Upper lobe of right lung (tissue), 1 donor: ENCODE measurements at places on chromosomes 3 and 15. TPM values are rescaled to one million over a fixed set of nuclear protein-coding genes. Genes with fewer than 3 reads are reported as not detected.

DNA sequence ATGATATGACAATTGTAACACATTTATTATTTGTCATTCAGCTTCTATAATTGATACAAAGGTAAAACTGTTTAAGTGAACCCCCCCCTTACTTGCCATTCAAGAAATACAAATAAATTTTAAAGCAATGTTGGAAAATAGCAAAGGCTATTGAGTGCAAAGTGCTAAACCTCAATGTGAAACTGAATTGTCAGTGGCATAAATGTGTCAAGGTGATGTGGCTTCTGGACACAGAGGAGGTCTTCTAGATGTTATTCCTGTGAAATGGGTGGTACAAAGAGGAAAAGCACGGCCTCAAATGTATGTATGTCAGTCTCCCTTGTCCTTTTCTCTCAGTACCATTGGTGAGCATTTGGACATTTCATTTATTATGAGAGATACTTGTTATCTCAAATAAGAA lies 149.4 kb downstream of the MCTP2 start:
- H3K36me3 ChIP-seq, result peaks cover 20% of the 10 kb centered on the region
- H3K27me3 ChIP-seq, result no peaks in the 10 kb centered on the region
- DNase-seq, result no peak
- H3K4me1 ChIP-seq, result no peaks in the 10 kb centered on the region
- no peak overlapping the region for H3K27ac ChIP-seq
- no peak overlapping the region for H3K4me3 ChIP-seq

- H3K27me3 ChIP-seq, result no peaks in the 10 kb centered on the region
- H3K4me3 ChIP-seq, result no peak overlapping the region
- no peaks in the 10 kb centered on the region for H3K4me1 ChIP-seq
Measured at GRCh38 chr3:110984456-110985250, 87.0 kb upstream of the NECTIN3 start.

DNA sequence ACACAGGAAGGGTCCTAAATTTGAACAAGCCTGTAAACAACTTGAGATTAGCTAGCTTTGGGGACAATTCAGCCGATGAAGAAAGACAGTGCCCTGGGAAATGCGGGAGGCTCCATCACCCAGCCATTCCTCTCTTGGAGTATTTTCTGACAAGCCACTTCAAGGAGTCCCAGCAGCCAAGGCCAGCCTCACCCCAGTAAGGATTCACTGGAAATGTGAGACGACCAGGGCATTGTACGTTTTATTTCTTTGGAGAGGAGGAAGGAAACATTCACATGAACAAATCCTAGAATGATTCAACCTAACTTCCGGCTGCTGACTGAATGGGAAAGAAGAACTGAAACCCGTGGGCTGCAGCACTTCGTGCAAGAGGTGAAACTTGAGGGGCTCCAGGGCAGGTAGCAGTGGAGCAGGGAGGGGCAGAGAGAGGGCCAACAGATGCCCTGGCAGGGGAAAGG lies 116.4 kb upstream of the ARHGEF3 start:
- H3K4me3 ChIP-seq, result no peak overlapping the region
- no peak for DNase-seq
- no peaks in the 10 kb centered on the region for H3K27me3 ChIP-seq
- no peaks in the 10 kb centered on the region for H3K36me3 ChIP-seq
- H3K4me1 ChIP-seq, result peaks cover 29% of the 10 kb centered on the region

DNA sequence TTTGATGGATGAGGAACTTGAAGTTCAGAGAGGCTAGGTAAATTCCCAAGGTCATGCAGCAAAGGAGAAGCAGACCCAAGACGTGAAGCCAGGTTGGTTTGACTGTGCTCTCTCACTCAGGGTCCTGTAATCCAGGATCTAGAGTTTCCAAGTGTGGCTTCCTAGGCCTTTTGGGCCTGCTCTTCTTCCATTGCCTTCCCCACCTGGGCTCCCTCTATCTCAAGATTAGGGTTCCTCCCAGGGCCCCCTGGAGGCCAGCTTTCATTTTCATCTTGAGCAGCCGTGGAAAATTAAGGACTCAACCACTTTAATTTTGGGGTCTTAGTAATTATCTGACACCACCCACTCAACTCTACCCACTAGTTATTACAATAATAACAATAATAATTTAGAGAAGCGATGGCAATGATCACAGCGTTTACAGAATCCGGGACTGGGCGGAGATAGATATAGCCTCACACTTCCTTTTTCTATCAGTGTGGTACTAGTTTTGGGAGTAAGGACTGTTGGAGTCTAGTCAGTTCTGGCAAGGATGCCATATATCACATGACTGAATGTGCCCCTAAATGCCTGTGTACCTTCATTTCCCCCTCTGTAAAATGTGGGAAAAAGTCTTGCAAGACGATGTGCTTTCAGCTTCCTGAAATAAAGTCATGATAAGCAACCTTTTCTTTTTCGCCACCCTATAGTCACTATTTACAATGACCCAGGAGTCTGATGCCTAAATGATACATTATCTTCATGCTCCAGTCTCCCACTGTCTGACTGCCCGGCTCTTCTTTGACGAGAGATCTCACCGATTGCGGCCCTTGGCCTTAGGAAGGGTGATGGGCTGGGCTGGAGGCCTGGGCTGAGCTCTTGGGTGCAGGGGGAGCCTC lies 30.2 kb upstream of the MAGEF1 start:
- no peak overlapping the region for H3K27ac ChIP-seq
- H3K4me3 ChIP-seq, result no peak overlapping the region
- no peak for DNase-seq
- no peaks in the 10 kb centered on the region for H3K4me1 ChIP-seq
- H3K36me3 ChIP-seq, result no peaks in the 10 kb centered on the region

Gene PPM1L
- 13.5 TPM for total RNA-seq

GRCh38 chr3:168997488-168997887 lies 666.0 kb downstream of the MECOM start:
- no peaks in the 10 kb centered on the region for H3K4me1 ChIP-seq
- H3K4me3 ChIP-seq, result no peak overlapping the region
- H3K27me3 ChIP-seq, result no peaks in the 10 kb centered on the region
- no peak for DNase-seq
- no peak overlapping the region for H3K27ac ChIP-seq

- H3K4me3 ChIP-seq, result no peak overlapping the region
- H3K27me3 ChIP-seq, result no peaks in the 10 kb centered on the region
- H3K36me3 ChIP-seq, result no peaks in the 10 kb centered on the region
- no peak for DNase-seq
- H3K27ac ChIP-seq, result no peak overlapping the region
Measured at GRCh38 chr3:111823341-111823855, 35.7 kb upstream of the PHLDB2 start.

GRCh38 chr15:91897585-91898372 lies 44.3 kb downstream of the SLCO3A1 start:
- no peak overlapping the region for H3K27ac ChIP-seq
- no peak overlapping the region for H3K4me3 ChIP-seq
- peaks cover 10% of the 10 kb centered on the region for H3K4me1 ChIP-seq
- H3K36me3 ChIP-seq, result no peaks in the 10 kb centered on the region
- no peak for DNase-seq

DNA sequence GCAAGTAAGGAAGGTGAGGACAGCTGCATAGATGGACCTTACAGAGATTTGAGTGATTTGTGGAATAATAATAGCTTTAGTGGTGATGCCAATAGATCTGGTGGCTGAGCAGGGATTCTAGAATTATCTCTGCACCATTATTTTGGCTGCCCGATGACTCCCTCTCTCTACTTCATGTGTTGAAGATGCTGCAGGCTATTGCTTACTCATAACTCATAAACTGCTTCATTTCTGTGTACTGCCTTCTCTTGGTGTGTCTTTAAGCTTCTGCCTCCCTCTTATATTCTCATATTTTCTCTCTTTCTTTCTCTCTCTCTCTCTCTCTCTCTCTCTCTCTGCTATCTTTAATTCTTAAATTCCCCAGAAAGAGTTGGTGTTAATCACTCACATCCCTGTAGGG lies 256.0 kb upstream of the TRIM42 start:
- H3K4me3 ChIP-seq, result no peak overlapping the region
- no peak overlapping the region for H3K27ac ChIP-seq
- H3K36me3 ChIP-seq, result no peaks in the 10 kb centered on the region
- DNase-seq, result no peak
- H3K4me1 ChIP-seq, result no peaks in the 10 kb centered on the region

DNA sequence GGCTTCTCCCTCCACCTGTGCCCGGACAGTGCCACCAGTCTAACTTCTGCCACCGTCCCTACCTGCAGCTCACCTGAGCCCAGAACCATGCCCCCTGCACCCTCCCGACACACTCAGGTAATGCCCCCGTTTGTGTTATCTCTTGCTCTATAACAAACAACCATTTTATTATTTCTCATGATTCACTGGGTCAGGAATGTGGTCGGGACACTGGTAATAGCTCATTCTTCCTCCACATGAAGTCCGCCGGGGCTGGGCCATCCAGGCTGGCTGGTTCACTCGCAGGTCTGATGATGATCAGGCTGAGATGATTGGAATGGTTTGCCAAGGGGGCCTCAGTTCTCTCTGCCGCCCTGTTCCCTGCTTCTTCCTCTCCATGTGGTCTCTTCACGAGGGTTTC lies 20.3 kb upstream of the NR2E3 start:
- peak; percentile 45 for DNase-seq
- no peaks in the 10 kb centered on the region for H3K4me1 ChIP-seq
- no peaks in the 10 kb centered on the region for H3K36me3 ChIP-seq
- no peak overlapping the region for H3K4me3 ChIP-seq
- no peak overlapping the region for H3K27ac ChIP-seq
- no peaks in the 10 kb centered on the region for H3K27me3 ChIP-seq

Gene WDR93
- not detected for total RNA-seq

GRCh38 chr15:78620021-78620526 lies 722 bp downstream of the CHRNA3 start:
- H3K4me3 ChIP-seq, result no peak overlapping the region
- peak; percentile 58 for DNase-seq
- H3K4me1 ChIP-seq, result peaks cover 8% of the 10 kb centered on the region
- no peaks in the 10 kb centered on the region for H3K36me3 ChIP-seq
- H3K27me3 ChIP-seq, result peaks cover 57% of the 10 kb centered on the region

GRCh38 chr3:46866720-46867549 lies 3.7 kb upstream of the MYL3 start:
- DNase-seq, result peak; percentile 91
- H3K27me3 ChIP-seq, result no peaks in the 10 kb centered on the region
- no peak overlapping the region for H3K4me3 ChIP-seq
- peaks cover 41% of the 10 kb centered on the region for H3K4me1 ChIP-seq
- H3K36me3 ChIP-seq, result no peaks in the 10 kb centered on the region
